Fibroblast of skin of left quadriceps (primary cell): ENCODE measurements at places on chromosomes 2 and 18.

DNA sequence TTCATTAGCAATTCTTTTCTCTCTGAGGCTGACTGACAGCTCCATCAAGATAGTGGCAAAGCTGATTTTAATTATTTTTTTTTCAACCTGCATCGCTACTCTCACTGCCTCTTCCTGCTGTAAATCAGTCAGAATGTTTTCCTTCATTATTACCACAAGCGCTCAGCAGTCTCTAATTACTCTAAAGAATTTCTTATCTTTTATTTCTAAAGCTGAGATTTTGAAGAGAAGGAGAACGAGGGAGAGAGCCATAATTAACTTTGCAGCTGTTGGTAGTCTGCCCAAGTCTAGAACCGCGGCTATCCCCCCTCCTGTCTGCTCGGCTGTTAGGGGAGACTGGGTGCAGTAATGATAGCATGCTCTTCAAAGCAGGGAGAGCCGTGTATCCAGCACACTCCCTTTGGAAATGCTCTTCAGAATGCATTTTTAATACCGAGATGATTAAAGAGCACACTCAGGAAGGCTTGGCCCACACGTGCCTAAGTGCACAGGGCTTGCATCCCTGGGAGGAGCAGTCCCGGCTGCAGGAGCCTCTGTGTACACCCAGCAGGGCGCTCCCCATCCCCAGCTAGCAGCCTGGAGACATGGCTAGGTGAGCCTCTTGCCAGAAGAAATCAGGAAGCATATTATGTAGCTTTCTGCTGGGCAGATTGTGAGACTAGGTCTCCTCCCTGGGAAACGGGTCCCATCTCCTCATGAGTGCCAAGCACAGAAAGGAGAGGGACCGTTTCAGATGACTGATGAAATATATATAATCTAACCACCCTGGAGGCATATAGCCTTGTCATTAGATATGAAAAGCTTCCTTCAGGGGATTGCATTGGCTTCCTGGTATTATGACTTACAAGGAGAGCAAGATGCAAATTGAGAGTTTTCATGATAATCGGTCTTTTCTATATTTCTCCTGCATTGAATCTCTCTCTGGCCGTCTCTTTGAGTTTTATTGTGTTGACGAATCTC, 555.2 kb downstream of the CMPK2 start:
- peak; percentile 23 for DNase-seq

- no peak for DNase-seq
Observed at GRCh38 chr2:133364636-133365035, 203.6 kb downstream of the NCKAP5 start.

DNA sequence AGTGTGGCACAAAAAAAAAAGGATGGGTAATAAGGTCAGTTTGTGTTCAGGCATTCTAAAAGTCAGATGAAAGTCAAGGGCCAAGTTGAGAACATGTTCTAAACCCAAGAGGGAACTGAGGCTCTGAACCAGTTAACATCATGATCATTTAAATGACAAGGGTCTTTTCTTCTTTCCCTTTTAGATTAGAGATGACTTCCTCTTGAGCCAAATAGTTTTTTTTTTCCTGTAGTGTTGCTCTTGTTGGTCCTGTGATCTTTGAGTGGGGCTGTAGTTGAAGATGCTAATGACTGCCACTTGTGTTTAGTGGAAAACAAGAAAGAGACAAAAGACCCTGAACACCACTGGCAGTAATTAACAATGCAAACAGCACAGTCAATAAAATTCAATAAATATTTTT, 482.7 kb upstream of the SYT4 start:
- DNase-seq = no peak

- DNase-seq = no peak
Observed at GRCh38 chr2:100290718-100291151, 31.6 kb downstream of the LONRF2 start.

DNA sequence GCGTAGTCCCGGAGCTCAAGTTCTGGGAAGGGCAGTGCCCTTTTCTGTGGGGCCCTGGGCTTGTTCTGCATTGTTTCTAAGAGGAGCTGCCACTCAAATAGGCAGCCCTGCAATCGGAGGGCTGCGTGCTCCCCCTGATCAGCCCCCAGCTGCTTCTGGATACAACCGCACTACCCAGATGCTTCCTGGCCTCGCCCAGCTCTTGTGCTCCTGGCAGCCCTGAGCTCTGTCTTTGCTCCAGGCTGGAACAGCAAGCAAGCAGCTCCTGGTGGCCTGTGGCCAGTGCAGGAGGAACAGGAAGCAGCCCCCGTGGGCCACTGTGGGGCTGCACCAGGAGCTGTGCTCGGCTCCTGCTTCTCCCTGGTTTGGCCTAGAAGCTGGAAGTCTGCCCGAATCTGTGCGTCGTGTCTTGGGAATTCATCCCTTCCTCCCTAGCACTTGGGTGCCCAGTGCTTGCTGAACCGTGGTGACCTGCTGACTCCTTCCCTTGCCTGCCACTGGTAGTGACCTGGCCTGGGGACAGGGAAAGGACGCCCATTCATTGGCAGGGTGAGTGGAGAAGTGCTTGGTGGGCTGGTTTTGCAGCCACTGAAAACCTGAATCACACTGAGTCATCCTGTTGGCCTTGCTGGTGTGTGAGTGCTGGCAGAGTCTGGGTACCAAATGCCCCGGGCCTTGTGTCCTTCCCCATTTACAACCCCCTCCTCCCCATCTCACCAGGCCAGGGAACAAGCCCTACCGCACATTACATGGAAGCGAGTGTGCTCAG, 27.3 kb upstream of the NTSR2 start:
- peak; percentile 31 for DNase-seq

- no peak for DNase-seq
Observed at GRCh38 chr18:64119916-64120315, 29.0 kb downstream of the LINC00305 start.

DNA sequence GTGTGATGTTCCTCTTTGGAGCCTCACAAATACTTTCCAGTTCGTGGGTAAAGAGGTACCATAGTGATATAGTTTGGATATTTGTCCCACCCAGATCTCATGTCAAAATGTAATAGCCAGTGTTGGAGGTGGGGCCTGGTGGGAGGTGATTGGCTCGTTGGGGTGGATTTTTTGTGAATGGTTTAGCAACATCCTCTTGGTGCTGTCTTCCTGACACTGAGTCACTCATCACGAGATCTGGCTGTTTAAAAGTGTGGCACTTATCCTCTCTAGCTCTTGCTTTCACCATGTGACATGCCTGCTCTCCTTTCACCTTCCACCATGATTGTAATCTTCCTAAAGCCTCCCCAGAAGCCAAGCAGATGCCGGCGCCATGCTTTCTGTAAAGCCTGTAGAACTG, 3.0 kb upstream of the CCDC93 start:
- DNase-seq = no peak

GRCh38 chr2:190186238-190186637, 123.7 kb upstream of the MSTN start:
- no peak for DNase-seq

DNA sequence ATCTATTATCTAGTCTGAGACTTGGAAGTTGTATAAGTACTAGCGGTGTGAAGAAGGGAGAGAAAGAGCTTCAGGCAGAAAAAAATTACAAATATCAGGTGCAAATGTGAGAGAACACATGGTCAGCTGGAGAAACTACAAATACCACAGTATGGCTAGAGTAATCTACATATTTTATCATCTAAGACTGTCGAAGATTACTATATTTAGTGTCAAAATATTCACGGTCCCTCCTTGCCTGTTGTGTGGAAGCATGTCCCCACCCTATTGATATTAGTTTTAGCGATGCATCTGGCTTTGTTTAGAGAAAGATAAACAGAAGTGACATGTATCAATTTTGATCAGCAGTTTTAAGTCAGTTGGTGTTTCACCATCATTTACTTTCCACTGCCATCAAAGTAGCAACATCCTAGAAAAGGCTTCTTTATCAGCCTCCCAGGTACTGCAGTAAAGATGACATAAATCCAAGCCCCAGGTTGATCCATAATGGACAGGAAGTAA, 90.5 kb upstream of the ITGA4 start:
- no peak for DNase-seq

DNA sequence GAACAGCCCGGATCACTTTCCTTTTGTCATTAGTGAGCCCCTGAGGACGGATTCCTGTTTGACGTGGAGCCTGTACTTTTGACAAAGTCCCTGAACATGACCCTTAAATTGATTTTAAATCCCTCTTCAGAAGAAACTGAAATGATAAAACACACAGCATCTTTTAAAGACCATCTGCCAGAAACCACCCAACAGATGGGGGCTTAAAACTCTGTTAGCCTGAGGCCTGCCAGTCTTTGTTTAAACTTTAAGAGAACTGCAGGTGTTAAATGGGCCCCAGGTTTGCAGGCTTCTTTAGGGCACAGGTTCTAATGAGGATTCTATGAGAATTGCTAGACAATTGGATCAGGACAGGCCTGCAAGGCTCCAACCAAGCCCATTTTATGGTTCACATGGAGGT, 177.9 kb downstream of the ALK start:
- no peak for DNase-seq

GRCh38 chr2:125445495-125445894, 1210.5 kb upstream of the GYPC start:
- DNase-seq = no peak

DNA sequence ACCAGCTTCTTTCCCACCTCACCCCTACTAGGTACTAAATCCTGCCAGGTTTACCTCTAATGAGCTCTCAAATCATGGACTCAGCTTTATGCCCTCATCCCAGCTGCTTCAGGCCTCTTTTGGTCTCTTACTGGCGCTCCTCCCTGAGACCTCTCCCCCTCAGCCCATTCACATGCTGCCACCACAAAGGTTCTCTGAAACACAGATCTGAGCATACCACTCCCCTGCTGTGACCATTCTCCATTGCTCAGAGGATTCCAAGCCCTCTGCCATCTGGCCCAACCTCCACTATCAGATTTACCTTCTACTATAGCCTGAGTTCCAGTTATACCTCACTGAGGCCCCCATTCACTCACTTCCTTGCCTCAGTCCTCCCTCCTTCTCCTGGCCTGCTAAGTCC, 174.8 kb downstream of the ANKRD44 start:
- no peak for DNase-seq

GRCh38 chr2:28098501-28099225, 208.1 kb downstream of the BABAM2 start:
- no peak for DNase-seq

DNA sequence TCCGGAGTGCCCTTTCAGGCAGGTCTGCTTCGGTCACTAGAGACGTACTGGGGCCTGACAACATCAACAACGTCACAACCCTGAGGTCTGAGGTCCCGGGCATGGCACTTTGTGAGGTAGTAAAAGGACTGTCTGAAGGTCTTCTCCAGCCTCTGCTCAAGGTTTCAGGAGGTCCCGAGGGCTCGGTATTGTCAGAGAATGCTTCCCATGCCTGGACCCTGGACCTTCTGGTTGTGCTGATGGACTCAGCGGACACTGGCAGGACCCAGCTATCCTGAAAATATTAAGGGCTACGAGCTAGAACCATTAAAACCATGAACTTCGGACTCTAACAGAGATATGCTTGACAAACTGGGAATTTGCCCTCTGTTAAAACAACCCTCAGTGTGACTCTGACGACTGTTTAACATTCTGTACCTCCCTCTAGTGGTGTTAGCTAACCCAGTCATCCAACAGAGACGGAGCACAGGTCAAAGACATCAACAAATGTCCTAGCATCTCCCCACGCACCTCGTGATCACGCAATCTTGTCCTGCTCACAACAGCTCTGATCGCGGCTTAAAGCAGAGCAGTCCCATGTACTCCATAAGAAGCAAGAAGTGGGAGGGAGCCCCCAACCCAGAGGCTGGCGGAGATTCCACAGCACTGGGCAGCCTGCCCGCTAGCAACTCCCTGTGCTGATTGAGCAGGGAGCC, 96.5 kb downstream of the CCDC93 start:
- no peak for DNase-seq

- peak; percentile 36 for DNase-seq
Observed at GRCh38 chr2:209368914-209369313, 54.9 kb upstream of the MAP2 start.

DNA sequence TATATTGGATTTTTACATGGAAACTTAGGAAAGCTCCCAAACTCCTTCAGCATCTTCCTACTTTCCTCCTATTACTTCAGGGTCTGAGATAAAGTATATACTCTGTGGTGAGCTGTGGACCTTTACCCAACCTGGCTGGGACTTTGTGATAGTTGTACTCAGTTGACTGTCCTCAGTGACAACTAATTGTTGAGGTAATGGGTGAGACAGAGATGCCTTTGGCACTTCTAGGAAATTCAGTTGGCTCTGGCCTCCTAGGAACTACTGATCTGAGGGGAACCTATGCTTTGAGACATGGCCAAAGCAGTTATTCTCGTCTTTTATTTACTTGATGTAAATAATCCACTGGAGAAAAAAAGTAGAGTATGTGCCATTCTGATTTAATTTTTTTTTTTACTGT, 39.4 kb upstream of the ZNF638 start:
- no peak for DNase-seq

DNA sequence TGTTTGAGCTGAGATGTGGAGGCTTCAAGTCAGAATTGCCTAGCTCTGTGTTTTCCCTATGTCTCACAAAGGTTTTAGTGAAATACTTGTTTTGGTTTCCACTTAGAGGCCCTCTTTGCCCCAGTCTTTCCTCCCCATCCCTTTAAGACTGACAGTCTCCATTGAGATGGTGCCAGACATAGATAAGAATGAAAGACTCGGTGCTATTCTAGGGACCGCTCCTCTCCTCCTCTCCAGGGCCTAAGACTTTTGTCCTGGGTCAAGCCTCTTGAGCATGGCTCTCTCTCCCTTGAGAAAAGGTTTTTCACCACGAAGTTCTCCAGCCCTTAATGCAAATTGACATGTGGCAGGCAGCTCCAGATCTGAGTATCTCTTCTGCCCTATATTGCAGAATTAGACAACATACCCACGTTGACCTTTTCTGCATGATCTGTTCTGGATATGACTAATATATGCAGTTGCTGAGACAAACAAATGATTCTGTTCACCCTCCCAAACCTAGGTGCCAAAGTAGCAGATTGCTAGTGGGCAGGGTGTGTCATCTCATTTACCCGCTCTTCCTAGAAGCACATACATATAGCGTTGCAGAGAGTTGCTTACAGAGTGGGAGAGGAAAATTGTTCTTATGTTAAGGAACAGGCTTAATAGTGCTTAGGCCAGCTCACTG, 47.5 kb upstream of the ACSL3 start:
- DNase-seq = no peak

DNA sequence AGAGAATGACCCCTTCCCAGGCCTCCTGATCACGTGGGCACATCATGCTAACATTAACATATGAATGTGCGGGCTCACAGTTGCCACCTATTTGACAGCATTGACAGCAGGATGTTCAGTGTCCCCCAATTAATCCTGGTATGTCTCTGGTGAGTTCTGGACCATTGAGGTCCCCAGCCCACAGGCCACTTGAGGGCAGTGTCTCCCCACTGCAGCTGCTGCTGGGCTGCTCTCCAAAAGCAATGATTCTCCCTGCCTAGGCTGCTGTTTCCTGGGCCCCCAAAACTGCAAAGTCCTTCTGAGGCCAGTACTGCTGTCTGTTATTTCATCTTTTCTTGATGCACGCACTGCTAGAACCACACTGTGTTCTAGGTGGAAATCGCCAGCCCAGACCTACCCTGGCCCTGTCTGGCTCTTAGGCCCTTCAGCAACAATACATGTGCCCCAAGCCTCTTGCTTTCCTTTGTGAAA, 52.7 kb upstream of the MAPK4 start:
- peak; percentile 7 for DNase-seq

DNA sequence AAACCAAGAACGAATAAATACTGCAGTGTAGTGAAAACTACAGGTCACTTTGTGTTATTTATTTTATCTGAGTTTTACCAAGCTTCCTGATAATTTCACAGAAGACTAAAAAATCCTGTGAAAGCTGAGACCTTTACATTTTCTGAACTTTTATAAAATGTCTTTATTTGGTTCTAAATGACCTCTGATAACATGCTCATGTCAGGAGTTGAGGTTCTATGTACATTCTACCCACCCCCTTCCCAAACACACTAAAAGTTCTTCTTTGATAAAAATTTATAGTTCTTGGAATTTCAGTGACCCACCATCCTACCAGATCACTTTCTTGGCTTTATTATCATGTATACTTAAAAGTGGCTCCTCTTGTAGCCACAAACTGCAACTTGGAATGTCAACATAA, 463.1 kb downstream of the PIK3C3 start:
- DNase-seq = no peak
